ENCODE measurements at places on chromosomes 4 and X.

DNA sequence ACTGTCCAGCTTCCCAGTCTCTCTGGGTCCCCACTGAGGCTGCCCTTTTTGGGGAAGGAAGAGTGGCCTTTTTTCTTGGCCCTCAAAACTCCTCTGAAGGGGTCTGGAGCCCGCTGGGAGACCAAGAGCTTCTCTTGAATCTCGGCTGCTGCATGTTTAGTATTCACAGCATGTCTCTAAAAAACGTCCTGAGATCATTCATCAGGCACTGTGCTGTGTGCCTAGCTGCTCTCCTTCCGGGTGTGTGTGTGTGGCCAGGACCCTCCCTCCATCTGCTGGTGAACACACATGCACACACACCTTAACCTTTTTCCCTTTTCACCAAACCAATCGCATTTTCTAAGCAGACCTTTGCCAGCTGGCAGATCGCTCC is 841 bp upstream of the FRMPD3 start:
- no peak for DNase-seq

GRCh38 chr4:88033309-88033708 is 25.9 kb downstream of the PKD2 start:
- no peak for DNase-seq

DNA sequence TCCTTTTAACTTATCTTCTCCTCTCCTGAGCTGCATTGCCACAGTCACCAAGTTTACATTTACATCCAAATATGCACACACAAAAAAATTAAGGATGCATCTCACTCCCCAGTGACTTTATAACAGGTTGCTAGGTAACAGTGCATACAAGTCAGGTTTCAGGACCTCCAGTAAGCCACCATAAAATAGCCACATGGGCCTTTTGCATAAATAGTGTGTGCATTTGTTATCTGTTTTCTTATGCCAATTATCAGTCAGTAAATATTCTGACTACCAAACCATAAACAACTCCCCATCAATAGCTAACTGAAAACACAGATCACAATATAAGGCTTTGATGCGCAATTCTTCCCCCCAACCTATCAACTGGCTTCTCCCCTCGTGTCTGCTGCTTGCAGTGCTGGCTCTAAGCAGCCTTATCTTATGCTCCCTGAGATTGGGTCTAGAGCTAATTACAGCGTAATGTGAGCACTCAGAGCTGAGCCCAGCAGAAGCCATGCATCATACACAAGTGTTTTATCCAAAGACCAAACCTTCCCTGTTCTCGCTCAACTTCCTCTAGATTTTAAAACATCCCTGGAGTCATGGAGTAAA is 55.4 kb downstream of the ZNF827 start:
- DNase-seq: no peak

DNA sequence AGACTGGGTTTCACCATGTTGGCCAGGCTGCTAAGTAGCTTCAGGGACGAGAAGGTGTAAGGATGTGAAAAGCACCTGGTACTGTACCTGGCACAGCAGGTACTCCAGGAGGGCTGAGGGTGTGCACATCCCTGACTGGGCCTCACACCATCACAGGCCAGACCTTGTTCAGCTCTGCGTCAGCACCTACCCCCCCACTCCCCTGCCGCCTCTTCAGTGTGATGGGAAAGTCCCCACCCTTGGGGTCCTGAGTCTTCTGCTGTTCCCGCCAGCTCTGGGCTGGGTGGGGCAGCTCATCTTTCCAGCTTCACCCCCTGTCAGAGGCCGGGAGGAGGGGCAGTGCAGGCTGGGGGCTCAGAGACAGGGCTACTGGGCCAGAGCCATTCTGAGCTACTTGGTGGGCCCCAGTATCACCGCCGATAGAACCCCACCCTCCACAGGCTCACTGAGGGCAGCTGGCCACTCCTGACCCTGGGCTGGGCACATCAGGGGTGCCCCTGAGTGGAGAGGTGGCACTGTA is 6.7 kb upstream of the SH3BP2 start:
- DNase-seq: peak; percentile 53

GRCh38 chr4:136664988-136665387 is 867.3 kb downstream of the PCDH18 start:
- no peak for DNase-seq

DNA sequence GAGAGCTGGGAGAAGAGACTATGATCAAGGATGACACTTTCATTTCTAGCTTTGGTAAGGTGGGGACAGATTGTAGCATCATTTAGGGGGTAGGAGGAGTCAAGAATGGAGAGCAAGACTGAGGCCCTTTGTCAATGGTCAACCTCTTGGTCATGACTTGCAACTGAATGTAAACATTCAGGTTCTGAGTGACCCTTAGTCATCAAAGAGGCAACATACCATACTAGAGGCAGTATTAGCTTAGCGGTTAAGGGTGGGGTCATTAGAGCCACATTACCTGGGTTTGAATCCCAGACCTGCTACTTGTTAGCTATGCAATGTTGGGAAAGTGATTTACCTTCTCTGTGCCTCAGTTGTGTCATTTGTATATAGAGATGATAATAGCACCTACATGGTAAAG is 76.5 kb downstream of the MED28 start:
- DNase-seq: no peak

- no peak for DNase-seq
Observed at GRCh38 chrX:120200851-120201250, 42.4 kb downstream of the RHOXF2 start.

DNA sequence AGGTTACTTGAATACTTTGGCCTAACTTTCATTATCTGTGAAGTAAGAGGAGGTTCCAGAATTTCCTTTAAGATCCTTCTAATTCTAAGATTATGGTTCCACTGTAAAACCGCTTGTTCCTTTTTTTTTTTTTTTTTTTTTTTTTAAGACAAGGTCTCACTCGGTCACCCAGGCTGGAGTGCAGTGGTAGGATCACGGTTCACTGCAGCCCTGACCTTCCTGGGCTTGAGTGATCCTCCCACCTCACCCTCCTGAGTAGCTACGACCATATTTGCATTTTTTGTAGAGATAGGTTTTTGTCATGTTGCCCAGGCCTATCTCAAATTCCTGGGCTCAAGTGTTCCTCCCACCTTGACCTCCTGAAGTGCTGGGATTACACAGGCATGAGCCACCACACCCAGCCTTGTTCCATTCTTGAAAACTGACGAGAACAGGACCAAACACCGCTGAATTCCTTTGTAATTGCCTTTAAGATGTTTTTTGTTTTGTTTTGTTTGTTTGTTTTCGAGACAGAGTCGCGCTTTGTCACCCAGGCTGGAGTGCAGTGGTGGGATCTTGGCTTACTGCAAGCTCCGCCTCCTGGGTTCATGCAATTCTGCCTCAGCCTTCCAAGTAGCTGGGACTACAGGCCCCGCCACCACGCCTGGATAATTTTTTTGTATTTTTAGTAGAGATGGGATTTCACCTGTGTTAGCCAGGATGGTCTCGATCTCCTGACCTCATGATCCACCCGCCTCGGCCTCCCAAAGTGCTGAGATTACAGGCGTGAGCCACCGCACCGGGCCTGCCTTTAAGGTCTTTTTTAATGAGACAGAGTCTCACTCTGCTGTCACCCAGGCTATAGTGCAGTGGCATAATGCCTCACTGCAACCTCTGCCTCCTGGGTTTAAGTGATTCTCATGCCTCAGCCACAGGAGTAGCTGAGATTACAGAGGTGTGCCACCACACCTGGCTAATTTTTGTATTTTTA is 6.8 kb downstream of the PDS5A start:
- no peak for DNase-seq

- no peak for DNase-seq
Observed at GRCh38 chrX:10104958-10105658, 51.7 kb upstream of the CLCN4 start.

DNA sequence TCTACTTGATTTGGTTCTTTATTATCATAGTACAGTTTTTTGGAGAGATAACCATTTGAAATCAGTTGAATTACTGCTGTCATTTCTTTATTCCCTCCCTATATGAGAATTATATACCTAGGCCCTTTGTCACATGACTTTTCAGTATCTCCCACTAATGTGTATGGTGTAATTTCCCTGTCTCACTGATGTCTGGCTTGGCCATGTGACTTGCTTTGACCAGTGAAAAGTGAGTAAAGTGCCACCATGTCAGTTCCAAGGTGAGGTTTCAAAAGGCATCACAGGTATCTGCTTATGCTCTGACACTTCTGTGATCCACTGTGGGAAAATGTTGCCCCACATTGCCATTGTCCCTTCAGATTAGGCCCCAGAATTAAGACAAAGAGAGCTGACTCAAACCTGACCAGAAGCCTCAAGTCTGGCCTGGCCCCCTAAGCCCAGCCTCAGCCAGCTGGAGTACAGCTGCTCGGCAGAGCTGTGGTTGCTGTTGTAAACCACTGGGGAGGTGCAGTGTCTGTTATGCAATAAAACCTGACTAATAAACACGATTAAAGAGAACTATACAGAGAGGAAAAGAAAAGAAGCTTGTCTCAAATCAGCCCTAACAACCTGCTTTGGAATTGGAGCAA is 27.5 kb downstream of the SETD7 start:
- DNase-seq: no peak

DNA sequence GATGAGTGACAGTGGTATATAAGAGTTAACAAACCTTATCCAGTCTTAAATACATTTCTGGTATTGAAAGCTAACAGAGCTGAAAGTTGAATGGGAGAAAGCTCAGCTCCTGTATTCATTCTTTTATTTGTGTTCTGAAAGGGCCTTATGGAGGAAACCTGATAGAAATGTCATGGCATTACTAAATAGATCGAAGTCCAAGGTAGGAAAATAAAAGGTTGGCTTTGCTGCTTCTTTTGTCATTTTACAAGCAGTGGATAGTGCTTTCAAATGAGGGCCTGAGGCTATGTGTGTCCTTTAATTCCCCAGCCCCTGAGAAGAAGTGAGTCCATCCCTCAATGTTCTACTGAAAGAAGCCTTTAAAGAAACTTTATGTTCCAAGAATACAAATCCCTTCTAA is 974.3 kb upstream of the INTU start:
- DNase-seq: no peak

DNA sequence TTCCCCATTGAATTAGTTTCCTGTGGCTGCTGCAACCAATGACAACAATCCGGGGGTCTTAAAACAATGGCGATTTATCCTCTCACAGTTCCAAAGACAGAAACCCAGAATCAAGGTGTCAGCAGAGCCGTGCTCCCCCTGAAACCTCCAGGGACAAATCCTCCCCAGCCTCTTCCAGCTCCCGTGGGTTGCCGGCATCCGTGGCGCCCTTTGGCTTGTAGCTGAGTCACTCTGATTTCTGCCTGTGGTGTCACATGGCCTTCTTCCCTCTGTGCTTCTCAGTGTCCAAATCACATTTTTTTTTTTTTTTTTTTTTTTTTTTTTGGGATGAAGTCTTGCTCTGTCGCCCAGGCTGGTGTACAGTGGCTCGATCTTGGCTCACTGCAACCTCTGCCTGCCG is 64.5 kb upstream of the STX18 start:
- no peak for DNase-seq

GRCh38 chr4:102341201-102341600 is 4.1 kb downstream of the SLC39A8 start:
- DNase-seq: no peak

- no peak for DNase-seq
Observed at GRCh38 chr4:2036866-2037265, 22.3 kb upstream of the NAT8L start.

DNA sequence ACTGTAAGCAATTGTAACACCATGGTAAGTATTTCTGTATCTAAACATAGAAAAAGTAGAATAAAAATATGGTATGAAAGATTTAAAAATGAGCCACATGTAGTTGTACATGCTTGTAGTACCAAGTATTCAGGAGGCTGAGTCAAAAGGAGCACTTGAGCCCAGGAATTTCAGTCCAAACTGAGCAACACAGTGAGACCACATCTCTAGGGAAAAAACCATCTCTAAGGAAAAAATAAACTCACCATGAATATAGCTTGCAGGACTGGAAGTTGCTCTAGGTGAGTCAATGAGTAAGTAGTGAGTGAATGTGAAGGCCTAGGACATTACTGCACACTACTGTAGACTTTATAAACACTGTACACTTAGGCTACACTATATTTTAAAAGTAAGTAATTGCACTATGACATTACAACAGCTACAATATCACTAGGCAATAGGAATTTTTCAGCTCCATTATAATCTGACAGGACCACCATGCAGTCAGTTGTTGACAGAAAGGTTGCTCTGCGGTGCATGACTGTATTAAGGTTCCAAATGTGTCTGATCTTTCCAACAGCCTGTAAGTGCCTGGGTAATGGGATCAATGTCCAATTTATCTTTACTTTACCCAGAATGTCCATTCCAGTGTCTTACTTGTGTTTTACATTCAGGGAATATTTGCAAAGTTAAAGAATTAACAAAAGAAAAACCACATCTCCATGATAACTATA is 28.9 kb upstream of the LRBA start:
- DNase-seq: no peak

DNA sequence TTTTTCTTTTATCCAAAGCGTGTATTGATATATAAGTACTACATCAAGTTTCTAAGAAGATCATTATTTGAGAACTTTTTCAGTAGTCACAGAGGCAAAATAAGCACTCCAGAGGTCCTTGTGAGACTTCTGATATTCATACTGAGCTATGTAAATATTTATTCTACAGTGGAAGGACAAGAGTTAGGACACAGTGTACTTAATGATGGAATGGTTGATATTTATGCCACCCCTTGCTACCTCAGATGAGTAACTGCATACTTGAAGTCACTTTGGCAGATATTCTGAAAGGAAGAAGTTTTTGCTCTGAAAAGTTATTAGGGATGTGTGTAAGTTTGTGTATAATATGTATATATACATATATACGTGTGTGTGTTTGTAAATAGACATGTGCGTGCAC is 30.3 kb downstream of the MAGEA1 start:
- no peak for DNase-seq

- DNase-seq: no peak
Observed at GRCh38 chr4:11131491-11131890, 297.2 kb downstream of the HS3ST1 start.

DNA sequence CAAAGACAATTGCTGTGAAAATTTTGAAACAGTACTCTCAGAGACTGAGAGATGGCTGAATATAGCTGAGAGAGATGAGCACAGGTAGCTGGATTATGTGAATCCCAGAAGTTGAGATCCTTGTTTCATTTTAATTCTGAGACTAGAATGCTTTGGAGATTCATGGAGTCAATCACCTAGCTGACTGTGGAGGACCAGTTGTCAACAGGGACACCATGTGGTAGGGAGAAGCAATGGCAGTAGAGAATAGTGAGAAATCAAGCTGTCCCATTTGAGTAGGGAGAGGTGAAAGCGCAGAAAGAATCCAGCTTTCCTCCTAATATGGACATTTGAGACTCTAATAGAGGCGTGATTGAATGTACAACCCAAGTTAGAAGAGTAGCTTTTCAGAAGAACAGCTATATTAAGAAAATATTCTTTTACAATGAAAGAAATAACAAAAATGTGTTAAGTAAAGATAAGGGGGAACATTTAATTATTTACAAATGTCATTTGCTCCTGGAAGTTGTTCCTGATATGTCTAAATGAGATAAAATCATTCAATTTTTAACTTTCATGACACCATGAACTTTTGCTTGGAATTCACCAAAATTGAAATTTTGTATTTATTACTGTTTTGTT is 30.3 kb upstream of the GLRB start:
- DNase-seq: no peak

Data from stimulated activated CD4-positive, alpha-beta T cell treated with anti-CD3 and anti-CD28 coated beads, TNF-alpha, amount 100 ng/mL, for 24 hours (primary cell).